ENCODE measurements at places on chromosomes 13 and 19. TPM values are rescaled to one million over a fixed set of nuclear protein-coding genes. Genes with fewer than 3 reads are reported as not detected.

DNA sequence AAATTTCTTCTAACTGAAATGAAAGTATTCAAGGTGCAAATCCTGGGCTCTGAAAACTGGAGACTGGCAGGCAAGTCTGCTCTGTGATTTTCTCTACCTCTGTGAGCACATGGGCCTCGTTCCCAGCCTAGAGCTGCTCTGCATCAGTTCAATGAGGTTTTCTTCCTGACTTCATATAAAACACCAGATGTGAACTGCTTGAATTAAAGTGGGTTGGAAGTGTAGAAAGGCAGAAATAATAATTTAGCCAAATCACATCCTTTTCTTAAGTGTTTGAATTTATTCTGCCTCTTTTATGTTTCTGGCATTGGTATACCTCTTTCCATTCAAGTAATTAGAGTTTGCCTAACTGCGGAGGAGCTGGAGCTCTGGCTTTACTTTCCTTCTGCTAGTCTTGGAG is 540.8 kb downstream of the OLFM4 start:
- no peak for DNase-seq

The SIAH3 gene
- total RNA-seq: 0.10 TPM

The CERS1 gene
- total RNA-seq: 12.3 TPM

GRCh38 chr19:29873801-29874575 is 62.2 kb downstream of the CCNE1 start:
- no peak for DNase-seq

GRCh38 chr13:52455677-52456041 is 381 bp downstream of the CKAP2 start:
- DNase-seq: no peak

- DNase-seq: no peak
Observed at GRCh38 chr13:109383683-109384082, 402.7 kb downstream of the IRS2 start.

GRCh38 chr13:51820016-51820597 is 16.1 kb upstream of the DHRS12 start:
- DNase-seq: no peak

GRCh38 chr13:46668302-46668720 is 115.3 kb downstream of the LRCH1 start:
- DNase-seq: no peak

The GAPDHS gene
- not detected for total RNA-seq

DNA sequence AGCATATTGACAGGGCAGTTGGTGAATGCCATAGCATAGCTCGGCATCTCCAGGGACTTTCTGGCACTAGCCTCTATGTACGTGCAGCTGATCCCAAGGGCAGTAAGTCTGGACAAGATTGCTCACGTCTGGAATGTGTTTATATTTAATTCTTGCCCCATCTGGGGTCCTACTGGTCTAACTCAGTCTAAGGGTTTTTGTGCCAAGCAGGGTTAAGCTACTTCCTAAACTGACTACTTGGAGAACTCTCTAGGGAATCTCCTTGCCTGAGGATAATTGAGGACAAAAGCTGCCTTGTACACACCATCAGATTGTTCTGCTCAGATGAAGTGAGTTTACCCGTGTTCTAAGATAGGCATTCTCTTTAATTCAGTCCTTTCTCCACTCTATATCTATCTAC is 358.1 kb downstream of the MYO16 start:
- no peak for DNase-seq

GRCh38 chr13:73981595-73981994 is 152.6 kb downstream of the KLF12 start:
- DNase-seq: no peak

DNA sequence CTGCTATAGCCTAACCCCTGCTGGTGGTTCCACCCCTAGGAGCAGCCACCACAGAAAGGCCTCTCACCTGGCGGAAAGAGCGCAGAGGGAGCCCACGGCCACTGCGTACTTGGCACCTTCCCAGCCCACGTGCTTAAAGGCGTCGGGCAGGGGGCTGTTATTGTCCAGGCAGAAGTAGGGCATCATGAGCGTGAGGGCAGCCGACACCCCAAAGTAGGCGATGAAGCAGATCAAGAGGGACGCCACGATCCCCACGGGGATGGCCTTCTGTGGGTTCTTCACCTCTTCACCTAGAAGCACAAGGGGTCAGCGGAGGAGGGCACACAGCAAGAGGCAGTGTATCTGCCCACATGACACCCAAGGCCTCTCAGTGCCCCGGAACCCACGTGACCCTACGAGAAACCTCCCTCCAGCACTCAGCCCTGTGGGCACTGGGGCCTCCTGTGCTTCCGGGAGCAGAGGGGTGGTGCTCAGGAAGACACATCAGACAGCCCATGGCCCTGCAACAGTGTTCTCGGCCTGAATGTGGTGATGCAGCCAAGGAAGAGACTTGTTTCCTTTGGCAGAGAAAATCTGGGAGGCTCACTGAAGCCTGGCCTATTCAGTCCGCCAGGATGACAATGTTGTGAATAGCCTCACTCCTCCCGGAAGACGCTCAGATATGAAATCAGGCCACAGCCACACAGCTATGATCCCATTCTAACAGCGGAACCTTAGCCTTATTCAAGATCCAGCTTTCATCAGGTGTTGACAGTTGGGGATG is 72.1 kb downstream of the SLC7A1 start:
- no peak for DNase-seq

The KLK12 gene
- not detected for total RNA-seq

DNA sequence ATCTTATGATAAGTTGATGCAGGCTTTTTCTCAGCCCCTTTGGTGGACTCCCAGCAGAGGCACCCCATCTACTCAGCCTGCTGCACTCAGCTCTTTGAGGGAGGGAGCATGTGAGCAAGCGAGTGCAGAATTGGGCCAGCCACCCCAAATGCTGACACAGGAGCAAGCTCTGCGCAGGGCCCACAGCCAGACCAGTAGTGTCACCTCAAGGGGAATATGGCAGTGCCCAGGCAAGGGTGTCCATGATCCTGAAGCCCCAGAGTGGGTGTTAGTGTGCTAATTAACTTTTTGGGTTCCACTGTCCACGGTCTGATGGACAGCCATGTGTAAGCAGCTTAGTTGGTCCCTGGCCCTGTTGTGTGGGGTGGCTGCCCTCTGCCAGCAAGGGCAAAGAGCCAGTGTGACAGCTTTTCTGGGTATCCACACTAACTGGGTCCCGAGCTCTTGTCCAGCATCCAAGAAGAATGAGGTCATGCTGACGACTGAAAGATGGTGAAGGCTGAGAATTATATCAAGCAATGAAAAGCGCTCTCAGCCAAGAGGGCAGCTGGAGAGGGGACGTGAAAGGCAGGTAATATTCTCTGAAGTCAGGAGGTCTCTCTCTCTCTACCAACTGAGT is 898.3 kb upstream of the PCDH9 start:
- DNase-seq: no peak

The CD22 gene
- total RNA-seq: 0.29 TPM

GRCh38 chr13:67258482-67258881 is 28.3 kb upstream of the PCDH9 start:
- DNase-seq: no peak

The ELAVL3 gene
- not detected for total RNA-seq

DNA sequence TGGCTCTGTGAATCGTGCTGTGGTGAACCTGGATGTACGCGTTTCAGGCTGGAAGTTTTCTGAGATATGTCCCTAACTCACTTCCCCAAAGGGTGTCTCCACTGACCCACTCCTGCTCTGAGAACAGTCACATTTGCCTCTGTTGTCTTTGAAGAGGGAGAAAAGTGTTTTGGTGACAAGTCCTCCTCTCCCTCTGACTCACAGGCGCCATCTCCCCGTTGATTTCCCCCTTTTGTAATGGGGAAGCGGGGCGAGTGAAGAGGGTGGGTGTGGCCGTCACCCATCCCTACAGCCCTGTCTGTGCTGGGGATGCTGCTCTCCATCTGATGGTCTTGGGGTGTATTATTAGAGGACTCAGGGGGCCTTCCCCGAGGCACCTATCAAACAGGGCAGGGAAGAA is 9.6 kb downstream of the APC2 start:
- DNase-seq: no peak

GRCh38 chr13:79543883-79544282 is 62.9 kb downstream of the NDFIP2 start:
- no peak for DNase-seq

The WDR62 gene
- total RNA-seq: 4.8 TPM

DNA sequence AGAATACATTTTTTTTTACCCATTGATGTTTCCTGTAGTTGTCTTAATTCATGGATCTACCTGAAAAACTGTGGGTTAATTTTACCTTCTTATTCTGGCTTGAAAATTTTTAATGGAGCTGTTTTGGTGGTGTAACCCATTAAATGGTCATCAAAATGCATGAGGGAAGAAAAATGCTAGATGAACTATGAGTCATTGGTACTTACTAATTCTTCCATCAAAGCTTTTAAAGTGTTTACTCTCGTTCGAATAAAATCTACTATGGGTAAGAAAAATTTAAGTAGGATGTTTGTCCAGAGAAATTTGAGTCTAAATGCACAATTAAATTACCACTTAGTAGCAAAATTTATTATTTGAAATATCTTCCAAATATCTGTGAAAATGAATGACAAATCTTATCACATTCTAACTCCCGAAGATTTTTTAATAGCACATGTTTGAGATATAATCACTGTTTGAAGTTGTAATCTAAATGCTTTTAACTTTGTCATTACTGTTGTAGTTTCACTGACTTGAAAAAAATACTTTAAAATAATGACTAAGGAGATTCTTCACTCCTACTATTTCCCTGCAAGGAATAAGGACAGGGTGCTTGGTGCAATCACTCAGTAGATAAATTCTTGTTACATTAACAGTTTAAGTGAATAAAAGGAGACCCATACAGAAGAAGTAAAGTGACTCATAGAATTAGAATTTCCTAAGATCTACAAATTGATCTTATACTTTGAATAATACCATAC is 437.7 kb downstream of the IRS2 start:
- DNase-seq: no peak

DNA sequence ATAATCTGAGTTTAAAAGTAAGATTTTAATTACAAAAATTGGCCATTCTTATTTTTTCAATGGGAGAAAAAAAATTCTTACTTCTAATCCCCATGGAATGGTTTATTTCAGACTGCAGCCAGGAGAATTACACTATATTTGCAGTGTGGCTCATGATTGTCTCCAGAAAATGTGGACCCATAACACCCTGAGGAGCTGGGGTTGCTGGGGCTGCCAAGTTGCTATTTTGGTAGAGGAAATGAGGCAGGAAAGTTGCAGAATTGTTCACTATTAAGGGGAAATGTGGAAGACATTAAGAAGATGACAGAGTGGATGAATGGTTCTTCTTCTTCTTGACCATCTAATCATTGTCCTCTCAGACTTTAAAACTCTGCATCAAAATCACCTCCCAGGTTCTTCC is 4.6 kb upstream of the SCEL start:
- no peak for DNase-seq

- no peak for DNase-seq
Observed at GRCh38 chr19:4909897-4910593, 744 bp downstream of the UHRF1 start.

- no peak for DNase-seq
Observed at GRCh38 chr13:79382545-79383275, 23.3 kb downstream of the RBM26 start.

The PLIN5 gene
- not detected for total RNA-seq

DNA sequence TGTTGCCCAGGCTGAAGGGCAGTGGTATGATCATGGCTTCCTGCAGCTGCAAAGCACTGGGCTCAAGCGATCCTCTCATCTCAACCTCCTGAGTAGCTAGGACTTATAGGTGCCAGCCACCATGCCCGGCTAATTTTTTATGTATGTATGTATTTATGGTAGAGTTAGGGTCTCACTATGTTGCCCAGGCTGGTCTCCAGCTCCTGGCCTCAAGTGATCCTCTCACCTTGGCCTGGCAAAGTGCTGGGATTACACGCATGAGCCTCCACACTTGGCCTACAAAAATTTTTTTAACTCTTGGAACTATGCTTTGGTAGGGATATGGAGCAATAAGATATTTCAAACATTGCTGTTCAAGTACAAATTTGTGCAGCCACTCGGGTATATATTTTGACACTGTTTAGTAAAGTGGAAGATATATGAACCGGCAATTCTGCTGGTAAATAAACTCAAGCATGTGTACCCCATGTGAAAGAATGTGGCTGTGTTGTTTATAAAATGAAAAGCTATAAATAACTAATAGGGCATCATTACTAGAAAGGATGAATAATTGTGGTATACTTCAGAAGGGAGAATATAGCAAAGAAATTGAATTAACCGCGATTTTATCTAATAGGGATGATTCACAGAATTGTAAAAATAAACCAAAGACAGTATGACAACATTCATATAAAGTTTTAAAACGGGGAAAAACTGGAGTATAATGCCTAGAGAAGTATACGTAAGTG is 1.1 kb downstream of the ZNF566 start:
- DNase-seq: no peak

GRCh38 chr19:48020686-48021085 is 23.2 kb downstream of the CABP5 start:
- DNase-seq: no peak

The WBP4 gene
- 6.2 TPM for total RNA-seq

The CYP2A6 gene
- total RNA-seq: not detected

DNA sequence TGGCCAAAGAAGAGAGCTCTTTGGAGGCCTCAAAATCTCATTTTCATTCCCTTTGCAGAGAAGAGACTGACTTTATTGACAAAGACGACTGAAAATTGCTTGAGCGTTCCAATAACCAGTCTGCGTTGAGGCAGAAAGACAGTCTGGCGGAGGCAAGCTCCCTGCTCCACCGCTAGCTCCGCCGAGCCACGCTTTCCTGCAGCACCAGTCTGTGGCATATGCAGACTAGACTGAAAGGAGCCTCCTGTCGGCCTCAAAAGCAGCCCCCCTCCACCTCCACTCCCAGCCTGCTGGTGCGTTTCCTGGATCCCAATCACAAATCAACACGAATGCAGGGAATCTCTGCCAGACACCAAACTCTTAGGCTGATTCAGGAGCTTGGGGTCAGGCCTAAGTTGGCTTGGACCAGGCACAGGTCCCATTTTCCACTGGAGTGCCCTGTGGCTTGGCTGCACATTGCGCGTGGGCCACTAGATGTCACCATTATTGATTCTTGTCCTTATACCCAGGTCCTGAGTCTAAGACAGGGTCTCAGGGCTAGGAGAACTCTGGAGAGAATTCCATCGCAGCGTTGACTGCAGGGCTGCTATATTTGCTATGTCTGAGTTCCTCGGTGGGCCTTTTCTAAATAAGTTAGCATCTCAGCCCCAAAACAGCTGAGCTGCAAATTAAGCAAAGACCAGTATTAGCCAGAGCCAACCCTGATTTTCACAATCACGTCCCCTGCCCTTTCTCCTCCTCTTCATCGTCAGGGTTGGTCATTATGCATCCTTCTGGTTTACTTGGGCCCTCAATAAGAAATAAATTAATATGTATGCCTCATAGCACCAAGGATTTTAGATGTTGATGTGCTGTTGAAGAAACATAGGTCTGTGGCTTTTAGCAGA is 5.2 kb upstream of the ZNF507 start:
- DNase-seq: no peak

The ENOX1 gene
- total RNA-seq: 0.18 TPM

The ZNF614 gene
- total RNA-seq: 8.8 TPM
